Activated T-cell treated with anti-CD3 and anti-CD28 coated beads, Interleukin-2, amount 50 U/mL, for 4 hours (primary cell): ENCODE measurements at places on chromosomes 16 and 17. TPM values are rescaled to one million over a fixed set of nuclear protein-coding genes. Genes with fewer than 3 reads are reported as not detected.

The GJC1 gene
- total RNA-seq, result 4.6 TPM

The ZNF423 gene
- not detected for total RNA-seq

The CSH1 gene
- total RNA-seq, result not detected

The GIT1 gene
- total RNA-seq, result 79.3 TPM

The SSTR5 gene
- total RNA-seq, result not detected

The DPEP3 gene
- total RNA-seq, result 0.33 TPM

The TMEM204 gene
- 16.7 TPM for total RNA-seq

The CHD9NB gene
- not detected for total RNA-seq

The KRTAP4-6 gene
- total RNA-seq, result not detected

The PRR35 gene
- 0.08 TPM for total RNA-seq

The AOC3 gene
- total RNA-seq, result 2.2 TPM

The MXRA7 gene
- total RNA-seq, result 2.0 TPM

The SLC26A11 gene
- 16.5 TPM for total RNA-seq

The TAOK2 gene
- total RNA-seq, result 37.8 TPM

The BRD7 gene
- 91.0 TPM for total RNA-seq

The NPIPA5 gene
- total RNA-seq, result 1.5 TPM

The FZD2 gene
- total RNA-seq, result 0.08 TPM
